ENCODE measurements at places on chromosomes 11 and 22.

- DNase-seq: no peak
Observed at GRCh38 chr22:29251981-29252911, 15.5 kb downstream of the RHBDD3 start.

GRCh38 chr22:19291218-19291579 is 320 bp downstream of the CLTCL1 start:
- DNase-seq: no peak

GRCh38 chr11:19357943-19358342 is 117.2 kb upstream of the E2F8 start:
- DNase-seq: no peak

DNA sequence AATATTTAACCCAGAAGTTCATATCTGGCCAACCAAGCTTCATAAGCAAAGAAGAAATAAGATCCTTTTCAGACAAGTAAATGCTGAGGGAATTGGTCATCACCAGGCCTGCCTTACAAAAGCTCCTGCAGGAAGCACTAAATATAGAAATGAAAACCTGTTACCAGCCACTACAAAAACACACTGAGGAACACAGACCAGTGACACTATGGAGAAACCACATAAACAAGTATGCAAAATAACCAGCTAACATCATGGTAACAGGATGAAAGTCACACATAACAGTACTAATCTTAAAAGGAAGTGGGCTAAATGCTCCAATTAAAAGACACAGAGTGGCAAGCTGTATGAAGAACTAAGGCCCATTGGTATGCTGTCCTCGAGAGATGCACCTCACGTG is 311.4 kb downstream of the DYNC2H1 start:
- DNase-seq: no peak

- no peak for DNase-seq
Observed at GRCh38 chr11:88950975-88951374, 114.8 kb downstream of the GRM5 start.
